ENCODE measurements at places on chromosomes 5 and 9.

DNA sequence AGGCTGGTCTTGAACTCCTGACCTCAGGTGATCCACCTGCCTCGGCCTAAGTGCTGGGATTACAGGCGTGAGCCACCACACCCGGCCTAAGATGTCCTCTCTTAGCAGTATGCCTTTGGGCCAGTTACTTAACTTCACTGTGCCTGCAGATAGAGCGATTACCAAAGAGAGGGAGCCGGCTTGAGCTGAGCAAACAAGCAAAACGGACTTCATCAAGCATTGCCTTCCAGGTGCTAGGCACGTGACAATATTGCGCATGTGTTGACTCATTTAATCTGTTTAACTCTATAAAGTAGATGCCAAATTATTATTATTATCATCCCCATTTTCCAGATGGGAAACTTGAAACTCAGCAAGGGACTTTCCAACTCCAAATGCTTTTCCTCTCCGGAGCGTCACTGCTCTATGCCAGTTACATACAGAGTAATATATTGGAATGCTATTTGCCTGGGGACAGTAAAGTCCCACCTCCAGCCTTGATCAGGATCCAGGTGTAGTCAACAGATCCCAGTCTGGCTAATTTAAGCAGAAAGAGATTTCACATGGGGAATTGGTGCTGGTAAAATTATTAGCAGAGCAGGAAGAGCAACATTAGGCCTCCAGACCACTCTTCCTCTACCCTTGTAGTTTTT is 5.6 kb upstream of the C9orf152 start:
- no peak for DNase-seq

GRCh38 chr5:623531-623930 is 11.4 kb downstream of the CEP72 start:
- no peak for DNase-seq

- DNase-seq, result no peak
Observed at GRCh38 chr5:36619012-36619635, 12.7 kb downstream of the SLC1A3 start.

DNA sequence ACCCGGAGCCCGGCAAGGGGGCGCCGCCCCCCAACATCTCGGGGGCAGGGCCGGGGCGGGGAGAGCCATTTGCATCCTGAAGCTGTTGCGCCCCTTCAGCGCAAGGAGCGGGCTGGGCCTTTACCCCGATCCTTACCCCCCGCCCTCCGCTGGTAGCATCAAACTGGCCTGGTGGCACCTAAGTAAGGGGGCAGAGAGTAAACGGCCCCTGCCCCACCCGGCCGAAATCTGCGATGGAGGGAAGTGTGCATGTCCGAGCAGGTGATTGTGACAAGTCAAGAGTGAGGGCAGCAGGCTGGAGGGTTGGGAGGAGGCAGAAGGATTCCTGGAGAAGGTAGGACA is 101.2 kb downstream of the ESM1 start:
- DNase-seq, result no peak

- DNase-seq, result no peak
Observed at GRCh38 chr9:131112374-131113154, 12.8 kb upstream of the NUP214 start.

DNA sequence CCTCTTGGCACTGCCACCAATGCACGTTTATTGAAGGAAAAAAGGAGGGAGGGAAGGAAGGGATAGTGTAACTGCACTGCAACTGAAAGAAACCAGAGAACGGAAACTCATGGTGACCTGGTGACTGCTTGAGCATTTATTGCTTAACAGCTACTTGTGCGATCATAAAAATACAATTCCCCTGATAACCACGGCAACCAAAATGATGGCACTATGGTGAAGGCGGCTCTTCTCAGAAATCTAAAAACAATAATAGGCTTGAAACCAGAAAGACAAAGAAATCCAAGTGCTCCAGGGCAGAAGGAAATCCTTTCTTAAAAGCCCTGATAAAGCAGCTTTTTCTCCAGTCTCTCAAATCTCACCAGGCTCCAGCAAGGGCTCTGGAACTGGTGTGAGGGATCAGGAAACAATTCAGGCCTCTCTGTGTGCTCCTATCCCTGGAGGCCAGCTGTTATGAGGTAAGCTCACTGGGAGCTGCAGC is 1.9 kb downstream of the FBXO10 start:
- DNase-seq, result no peak

All from germinal center (tissue), 1 donor.